Stimulated activated CD4-positive, alpha-beta T cell treated with anti-CD3 and anti-CD28 coated beads, Interleukin-1b, Interleukin-23, amount 100 ng/mL, for 1 hour (primary cell): ENCODE measurements at places on chromosomes 11 and 22.

DNA sequence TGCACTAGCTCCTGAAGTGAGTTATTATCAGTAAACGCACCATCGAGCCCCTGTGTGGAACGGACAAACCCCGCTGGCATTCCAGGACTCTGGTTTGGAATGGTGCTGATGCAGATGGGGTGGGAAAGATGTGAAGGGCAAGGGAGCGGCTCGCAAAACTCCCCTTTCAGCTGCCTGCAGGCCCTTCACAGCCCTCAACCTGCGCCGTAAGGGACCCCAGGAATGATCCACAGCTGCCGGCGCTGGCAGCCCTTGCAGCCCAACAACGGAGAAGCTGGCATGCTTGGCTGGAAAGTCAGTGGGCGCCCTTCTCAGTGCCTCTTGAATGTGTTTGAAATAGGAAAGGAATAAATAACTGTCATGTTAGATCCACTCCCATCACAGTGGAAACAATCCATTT is 1445.5 kb downstream of the BRD1 start:
- no peak for DNase-seq

GRCh38 chr22:44890416-44891292 is 119.2 kb downstream of the PHF21B start:
- no peak for DNase-seq

- no peak for DNase-seq
Measured at GRCh38 chr11:14587258-14587657, 56.3 kb upstream of the PDE3B start.

DNA sequence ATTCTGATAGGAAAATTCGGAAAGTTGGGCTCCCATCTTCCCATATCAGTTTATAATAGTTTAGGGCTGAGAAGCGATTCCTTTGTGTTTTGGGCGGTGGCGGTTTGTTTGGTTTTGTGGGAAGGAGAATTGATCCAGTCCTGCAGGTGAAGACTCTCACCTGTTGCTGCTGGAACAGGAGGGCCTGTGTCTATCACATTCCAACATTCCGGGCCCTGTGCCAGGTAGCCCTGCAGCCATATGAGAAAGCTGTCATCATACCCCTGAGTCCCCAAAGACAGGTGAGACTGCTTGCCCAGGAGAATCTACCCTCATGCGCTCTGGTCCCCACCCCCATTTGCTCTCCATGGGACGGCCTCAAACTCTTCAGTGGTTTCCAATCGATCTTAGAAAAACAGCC is 62.1 kb downstream of the TRAF6 start:
- no peak for DNase-seq

DNA sequence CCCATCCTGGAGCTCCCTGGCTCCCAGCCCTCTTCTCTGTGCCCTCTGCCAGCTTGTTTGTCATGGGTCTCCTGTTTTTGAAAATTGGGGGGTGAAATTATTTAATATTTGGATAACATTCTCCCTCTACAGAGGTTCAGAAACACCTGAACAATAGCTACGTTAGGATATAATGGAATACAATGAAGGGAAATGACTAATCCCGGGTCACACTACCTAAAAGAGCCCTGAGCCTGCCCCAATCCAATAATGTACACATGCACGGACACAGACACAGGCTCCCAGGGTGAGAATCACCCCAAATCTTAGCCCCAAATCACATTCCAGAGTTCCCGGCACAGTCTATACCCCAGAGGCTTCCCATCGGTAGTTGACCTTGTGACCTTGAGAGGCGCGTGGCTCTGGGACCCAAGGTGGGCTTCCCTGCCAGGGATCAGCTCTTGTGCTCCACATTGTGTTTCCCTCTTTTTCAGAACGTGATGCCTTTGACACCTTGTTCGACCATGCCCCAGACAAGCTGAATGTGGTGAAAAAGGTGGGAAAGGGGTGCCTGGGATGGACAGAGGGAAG is 135.5 kb downstream of the PARVA start:
- DNase-seq: no peak

DNA sequence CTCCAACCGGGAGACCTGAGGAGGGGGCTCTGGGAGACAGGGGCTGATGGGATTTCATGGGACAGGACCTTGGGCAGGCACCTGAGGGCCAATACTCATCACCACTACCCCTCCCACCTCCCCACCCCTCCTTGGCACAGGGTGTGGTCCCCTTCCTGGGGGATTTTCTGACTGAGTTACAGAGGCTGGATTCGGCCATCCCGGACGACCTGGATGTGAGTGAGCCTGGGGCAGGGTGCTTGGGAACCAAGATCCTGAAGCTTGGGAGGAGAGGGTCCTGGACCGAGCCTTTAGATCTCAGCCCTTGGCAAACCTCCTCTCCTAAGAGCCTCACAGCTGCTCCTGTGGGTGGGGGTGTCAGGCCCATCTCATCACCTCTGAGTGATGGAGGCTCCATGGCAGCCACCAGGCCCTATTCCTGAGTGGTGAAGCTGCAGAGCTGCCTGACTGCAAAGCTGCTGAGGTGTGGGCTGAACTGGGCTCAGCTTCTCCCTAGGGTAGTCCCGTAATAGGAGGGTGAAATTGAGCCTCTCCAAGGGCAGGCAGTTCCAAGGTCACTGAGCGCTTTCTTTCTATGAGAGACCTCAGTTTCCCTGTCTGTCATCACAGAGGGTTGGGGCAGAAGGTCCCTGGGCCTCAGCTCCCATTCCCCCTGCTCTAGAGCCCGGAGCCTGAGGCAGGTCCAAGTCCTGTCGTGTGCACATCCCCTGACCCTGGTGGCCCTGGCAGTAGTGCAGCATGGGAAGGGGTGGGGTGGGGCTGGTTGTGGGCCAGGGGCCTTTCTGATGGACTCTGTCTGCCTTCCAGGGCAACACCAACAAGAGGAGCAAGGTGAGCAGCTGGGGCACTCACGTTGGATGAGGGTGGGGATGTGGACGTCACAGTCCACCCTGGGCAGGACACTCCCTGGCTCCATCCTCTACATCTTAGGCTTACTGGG is 6.5 kb downstream of the RGL4 start:
- DNase-seq: no peak
